ENCODE measurements at places on chromosomes 3 and 15. TPM values are rescaled to one million over a fixed set of nuclear protein-coding genes. Genes with fewer than 3 reads are reported as not detected.

DNA sequence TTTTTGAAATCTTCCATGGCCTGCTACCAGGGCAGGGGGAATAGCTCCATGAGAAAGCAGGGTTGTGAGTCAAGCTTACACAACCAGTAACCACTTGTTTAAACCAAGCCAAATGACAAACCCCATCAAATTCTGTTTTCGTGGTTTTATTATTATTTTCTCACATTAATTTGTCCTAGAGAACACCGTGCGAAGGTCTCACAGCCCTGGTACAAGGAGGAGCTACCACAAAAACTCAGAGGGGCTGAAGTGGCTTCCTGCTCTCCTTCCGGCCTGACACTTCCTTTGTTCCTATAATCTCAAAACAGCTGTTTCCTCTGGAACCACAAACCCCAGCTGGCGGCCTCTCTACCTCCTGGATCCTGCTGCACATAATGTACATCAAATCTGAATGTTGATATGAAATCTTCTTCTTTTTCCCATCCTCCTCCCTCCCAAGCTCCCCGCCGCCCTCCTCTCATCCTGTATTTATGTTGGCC, 375.9 kb downstream of the MCTP2 start:
- no peak for DNase-seq

DNA sequence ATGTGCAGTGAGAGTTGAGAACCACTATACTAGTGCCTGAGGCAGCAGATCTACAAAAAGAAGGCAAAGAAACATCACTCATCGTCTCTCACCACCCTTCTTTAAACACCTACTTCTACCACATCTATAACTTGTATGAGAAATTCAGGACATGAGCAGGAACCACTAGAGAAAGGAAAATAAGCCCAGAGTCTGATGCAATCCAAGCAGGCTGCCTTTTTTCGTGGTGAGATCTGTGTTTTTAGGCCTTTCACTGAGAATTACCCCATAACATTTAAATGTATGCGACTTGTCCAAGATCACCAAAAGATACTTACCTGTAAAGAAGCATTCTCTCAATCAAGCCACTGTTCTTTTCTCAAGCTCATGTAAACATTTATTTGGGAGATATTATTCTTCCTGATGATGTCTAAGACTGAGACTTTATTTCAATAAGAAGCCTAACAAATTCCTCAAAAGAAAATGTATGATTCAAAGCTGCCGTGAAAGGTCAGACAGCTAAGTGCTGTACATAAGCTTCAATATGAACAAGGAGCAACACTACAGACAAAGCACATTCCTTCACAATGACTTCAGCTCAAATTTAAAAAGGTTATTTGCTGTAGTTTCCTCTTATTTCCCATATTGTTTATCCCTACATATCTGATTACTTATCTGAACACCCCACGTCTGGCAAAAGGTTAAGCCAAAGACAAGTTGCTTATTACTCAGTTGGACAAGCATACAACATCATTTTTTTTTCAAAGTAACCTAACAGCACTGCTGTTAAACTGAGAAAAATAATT, 16.5 kb downstream of the SPICE1 start:
- DNase-seq = no peak

DNA sequence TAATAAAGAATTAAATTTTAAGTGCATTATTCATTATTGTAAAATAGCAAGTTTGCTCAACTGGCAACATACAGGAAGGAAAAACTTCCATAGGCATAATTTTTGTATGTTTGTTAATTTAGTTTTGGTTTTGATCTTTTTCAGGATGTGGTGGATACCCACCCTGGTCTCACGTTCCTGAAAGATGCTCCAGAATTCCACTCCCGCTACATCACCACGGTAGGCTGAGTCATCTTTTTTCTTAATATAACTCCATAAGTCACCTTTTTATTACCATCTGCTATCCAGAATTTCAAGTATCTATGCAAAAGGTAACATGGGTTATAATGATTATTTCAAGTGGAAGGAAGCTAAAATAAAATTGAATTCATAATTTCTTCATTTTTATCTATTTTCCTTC, 104.8 kb downstream of the PPP2R3A start:
- no peak for DNase-seq

DNA sequence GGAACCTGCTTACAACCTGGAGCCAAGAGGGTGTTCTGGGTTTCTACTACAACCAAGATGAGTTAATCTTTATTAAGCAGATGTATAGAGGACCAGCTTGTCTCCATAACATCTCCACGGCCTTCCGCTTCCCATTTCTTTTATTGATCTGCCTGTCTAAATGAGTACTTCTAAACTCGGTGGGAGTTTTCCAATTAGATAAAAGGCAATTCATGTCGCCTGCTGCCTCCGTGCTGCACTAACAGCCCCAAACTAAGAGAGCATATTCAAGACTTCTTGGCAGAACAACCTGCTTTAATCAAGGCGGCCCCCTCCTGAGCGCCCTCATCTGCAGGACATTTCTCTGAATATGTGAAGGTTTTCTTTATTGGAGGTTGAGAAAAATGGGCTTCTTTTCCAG, 270.1 kb downstream of the PDCD6IP start:
- no peak for DNase-seq

DNA sequence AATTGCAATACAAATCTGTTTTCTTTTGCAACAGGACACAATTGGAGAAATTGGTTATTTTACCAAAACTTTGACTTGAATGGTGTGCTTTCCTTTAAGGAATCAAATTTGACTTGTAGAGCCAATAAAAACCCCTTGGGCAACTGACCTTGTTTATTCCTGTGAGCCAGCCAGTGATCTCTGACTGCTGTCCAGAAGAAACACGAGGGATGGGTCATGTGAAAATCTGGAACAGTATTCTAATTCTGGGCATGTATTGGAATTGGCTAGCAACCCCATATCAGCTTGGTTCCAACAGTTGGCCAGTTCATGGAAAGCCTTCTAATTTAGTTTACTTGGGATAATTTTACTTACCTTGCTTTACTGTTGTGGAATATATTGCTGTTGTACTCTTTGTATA, 19.1 kb upstream of the HHATL start:
- no peak for DNase-seq

DNA sequence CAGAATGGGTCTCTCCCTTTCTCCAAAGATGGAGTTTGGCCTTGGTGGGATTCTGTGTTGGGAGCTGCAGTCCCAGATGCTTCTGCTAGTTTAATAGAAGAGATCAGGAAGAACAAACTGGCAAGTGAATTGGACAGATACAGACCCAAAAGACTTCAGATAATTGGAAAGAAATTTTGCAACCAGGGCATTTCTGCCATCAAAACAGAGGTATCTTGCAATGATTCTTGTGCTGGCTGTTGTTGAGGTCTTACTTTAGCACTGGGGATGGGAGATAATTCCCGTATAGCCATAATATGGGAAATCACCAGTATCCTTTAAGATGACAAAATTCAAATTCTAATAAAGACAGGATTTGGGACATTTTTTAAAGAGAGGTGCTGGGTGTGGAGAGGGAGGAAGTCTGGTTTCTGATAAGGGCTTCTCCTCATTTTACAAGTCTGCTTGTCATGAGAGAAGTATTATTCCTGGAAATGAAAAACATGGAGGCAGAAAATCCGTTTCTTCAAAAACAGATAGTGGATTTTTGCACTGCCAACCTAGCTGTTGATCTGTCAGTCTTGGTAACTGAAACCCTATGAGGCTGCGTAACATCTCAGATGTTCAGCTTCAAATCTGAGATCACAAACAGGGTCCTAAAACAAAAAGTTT, 40.1 kb downstream of the FNDC3B start:
- DNase-seq = no peak

DNA sequence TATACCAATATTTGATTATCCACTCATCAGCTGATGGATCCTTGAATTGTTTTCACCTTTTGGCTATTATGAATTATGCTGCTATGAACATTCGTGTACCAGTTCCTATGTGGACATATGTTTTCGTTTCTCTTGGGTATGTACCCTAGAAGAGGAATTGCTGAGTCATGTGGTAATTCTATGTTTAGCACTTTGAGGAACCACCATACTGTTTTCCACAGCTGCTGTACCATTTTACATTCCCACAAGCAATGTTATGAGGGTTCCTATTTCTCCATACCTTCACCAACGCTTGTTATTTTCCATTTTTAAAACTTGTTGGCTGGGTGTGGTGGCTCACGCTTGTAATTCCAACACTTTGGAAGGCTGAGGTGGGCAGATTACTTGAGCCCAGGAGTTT, 62.9 kb downstream of the RPLP1 start:
- no peak for DNase-seq

CELSR3 gene
- 162 TPM for total RNA-seq
